Globus pallidus (tissue), 1 donor: ENCODE measurements at places on chromosomes 6 and 20.

GRCh38 chr6:110270165-110270564 lies 88.0 kb downstream of the METTL24 start:
- no peak for DNase-seq

DNA sequence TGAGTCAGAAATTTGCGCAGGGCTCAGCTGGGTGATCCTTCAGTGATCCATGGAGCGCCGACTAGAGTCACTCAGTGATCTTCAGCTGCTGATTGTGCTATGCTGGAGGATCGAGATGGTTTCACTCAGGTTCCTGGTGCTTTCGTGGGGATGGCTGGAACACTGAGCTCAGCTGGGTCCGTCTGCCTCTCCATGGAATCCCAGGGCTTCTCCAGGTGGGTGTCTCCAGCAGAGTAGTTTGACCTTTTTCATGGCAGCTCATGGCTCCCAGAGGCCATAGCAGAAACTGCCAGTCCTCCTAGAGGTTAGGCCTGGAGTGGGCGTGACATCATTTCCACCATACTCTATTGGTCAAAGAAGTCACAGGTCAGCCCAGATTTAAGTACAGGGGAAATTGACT lies 88.8 kb upstream of the SIRPA start:
- DNase-seq = no peak

DNA sequence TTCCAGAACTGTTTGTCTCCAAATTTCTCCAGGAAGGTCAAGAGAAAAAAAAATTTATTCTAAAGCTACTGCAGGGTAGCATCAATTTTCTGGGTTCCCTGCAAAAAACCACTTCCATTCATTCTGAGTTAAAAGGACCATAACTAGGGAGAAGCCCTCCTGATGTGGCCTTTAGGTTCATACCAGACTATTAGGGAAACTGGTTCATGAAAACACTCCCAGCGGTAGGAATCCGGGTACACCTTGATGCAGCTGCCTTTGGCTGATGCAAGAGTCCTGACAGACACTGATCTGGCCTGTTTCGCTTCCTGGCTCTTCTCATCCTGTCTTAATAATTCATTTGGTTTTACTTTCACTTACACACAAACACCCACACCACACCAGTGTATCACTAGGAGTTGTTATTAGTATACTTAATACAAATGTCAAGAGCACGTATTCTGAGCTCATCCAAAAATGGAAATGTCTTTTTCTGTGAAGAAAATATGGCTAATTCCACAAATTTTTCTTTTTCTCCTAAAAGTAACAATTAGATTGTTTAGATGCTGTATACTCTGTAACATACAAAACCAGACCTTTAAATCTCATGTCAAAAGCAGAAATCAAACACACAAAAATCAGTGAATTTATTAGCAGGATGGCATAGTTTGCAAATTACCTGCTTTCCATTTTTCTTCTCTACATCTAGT lies 38.4 kb upstream of the ARHGAP18 start:
- DNase-seq = no peak

DNA sequence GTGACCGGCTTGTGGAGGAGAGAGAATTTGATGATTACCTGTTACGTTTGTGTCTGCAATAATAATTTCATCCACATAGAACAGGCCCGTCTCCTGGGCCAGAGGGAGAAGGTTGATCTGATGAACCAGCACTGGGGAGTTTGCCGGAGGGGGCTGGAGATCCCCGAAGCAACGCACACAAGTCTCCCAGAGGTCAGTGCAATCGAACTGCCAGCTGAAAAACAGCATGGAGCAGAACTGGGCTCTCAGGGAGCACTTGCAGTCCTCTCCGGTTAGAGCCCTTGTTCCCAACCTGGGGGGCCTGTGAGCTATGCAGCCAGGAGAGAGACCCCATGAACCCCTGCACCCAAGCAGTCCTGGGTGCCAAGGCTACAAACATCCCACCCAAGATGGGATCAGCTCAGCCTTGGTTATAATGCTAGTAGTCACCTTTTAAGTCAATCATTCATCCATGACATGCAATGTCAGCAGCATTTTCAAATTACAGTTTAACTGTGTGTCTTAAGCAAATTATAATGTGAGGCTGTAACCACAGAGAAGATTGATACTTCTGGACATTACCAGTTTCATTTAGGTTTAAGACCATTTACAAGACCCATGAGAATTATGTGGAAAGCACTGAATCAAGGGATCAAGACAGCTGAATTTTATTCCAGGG lies 34.2 kb downstream of the PKHD1 start:
- DNase-seq = no peak

DNA sequence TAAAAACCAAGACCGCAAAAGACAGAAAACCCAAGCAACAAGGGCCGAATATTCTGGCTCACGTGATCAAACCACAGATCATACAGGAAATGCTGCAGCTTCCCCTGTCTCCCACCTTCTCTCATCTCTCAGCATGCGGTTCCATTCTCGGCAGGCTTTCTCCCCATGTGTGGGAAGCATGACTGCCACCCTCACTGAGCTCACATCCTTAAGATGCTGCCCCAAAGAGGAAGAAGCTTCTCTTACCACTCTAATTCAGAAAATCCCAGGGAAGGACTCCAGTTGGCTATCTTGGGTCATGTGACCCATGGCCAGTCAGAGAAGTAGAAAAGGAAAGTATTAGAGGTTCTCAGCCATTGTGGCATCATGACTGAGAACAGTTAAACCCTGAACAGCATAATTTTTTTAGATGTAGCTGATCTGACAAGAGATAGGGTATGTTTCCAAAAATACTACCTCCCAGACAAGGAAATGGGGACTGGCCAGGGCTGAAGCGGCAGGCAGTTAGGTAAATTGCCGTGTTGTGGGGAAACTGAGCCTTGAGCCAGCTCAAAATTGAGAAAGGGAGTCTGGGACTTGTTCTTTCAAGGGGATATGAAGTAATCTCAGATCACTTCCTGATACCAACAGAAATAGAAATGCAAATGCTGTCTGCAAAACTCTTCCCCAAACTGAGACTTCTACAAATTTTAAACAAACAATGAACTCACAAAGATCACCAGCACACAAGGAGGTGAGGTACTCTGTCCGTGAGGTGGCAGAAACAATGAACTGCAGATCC lies 37.1 kb upstream of the GRM4 start:
- no peak for DNase-seq

- no peak for DNase-seq
These were observed 119.9 kb downstream of the INSM1 start for GRCh38 chr20:20487811-20488210.

- peak; percentile 78 for DNase-seq
These were observed 20.7 kb upstream of the TRIM27 start for GRCh38 chr6:28944412-28944865.

DNA sequence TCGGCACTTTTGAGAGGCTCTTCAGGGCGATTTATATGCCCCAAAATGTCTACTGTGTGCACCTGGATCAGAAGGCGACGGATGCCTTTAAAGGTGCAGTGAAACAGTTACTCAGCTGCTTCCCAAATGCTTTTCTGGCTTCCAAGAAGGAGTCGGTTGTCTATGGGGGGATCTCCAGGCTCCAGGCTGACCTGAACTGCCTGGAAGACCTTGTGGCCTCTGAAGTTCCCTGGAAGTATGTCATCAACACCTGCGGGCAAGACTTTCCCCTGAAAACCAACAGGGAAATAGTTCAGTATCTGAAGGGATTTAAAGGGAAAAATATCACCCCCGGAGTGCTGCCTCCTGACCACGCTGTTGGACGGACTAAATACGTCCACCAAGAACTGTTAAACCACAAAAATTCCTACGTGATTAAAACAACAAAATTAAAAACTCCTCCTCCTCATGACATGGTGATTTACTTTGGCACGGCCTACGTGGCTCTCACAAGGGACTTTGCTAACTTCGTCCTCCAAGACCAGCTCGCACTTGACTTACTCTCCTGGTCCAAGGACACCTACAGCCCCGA lies 8.2 kb downstream of the GCNT2 start:
- no peak for DNase-seq
